ENCODE measurements at places on chromosomes 4 and X.

- peak; percentile 86 for DNase-seq
These were observed at the start of gene SYN1 for GRCh38 chrX:47619486-47620302. Gene SYN1, minus strand, starts transcription at chrX:47619857. Its CDS starts 129 bp downstream, at chrX:47619728.

DNA sequence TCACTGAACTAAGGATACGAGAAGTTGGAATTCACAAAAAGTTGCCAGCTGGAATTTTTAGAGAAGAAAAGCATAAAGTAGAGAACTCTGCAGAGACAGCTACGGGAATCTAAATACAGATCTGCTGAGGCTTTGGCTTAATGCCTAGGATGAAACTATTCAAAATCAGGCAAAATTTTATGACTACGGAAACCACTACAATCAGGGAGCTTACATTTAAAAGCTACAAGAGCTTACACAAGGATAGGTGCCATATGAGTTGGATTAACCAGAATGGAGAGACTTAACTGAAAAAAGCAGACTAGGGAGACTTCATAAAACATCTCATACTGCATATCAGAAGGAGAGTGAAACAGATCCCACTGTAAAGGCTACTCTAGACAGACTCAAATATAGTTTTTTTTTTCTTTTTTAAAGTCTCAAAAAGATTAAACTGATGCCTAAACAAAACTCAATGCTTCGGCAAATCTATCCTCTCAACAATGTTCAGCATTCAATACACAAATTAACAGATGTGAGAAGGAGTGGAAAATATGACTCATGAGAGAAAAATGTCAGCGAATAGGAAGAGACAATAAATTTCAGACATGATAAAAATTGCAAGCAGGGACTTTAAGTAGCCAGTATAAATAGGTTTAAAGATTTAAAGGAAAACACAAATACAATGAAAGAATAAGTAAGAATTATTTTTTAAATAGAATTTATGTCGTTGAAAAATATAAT is 586.1 kb downstream of the FSTL5 start:
- no peak for DNase-seq

GRCh38 chr4:40629401-40630334 is at the start of gene RBM47:
Gene RBM47, minus strand, starts transcription at chr4:40629864. Its CDS starts 190,971 bp downstream, at chr4:40438893.
- peak; percentile 59 for DNase-seq

DNA sequence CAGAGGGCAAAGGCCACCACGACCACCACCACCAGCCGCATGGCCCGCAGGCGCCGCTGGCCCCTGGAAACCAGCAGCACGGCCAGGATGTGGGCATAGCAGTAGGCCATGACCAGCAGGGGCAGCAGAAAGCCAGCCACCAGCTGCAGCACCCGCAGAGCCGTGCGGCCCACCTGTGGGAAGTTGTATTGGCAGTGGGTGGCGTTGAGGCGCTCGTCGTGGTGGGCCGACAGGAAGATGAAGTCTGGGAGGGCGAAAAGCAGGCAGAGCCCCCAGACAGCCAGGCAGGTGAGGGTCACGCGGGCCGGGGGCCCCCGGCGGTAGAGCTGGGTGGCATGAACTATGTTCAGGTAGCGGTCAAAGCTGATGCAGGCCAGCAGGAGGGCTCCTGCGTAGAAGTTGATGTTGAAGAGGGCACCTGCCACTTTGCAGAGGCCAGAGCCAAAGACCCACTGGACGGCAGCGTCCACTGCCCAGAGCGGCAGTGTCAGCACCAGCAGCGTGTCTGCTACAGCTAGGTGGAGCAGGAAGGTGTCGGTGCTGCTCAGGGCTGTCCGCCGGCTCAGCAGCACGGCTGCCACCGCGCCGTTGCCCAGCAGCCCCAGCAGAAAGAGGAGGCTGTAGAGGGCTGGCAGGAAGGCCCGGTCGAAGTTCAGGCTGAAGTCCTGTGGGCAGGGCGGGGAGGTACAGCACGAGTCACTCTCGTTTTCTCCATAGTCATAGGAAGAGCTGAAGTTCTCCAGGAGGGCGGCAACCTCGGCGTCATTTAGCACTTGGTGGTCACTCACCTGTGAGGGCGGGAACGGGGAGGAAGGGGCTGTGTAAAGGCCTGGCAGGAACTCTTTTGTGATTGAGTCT is 1.4 kb downstream of the CXCR3 start:
- no peak for DNase-seq

DNA sequence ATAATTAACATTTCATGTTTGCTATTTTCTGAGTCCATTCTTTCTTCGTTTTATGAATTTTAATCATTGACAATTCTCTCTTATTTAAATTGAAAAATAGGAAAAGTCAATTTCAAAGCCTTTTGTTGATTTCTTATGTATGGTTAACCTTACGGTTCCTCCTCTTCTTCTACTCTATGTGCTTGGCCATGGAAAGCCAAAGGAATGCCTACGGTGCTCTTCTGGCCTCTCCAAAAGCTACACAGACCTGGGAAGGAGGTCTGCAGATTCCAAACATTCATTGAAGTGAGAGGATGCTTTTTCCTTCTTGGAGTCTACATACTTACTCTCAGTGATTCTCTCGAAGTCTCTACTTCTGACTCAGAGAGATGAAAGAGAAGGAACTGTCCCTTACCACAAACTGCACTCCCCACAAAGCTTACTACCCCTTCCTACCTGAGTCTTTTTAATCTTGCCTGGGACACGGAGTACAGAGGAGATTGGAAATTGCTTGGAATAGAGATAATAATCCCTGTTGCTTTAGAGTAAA is 863.1 kb upstream of the FTHL17 start:
- no peak for DNase-seq

DNA sequence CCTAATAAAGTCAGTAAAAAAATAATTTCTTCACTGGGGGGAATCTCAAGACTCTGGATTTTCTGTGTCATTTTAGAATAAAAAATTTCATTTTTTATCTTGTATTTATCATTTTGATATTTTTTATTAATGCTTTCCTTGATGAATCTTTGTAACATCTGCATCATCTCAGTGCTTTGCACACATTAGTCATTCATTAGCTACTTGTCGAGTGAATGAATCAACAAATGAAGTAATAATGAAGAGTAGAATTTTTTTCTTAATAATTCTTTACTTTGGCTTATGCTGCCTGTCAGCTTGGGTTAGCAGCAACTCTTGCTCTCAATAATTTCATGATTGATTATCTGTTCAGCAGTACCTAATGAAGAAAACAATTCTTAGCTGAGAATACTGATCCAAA is 530.8 kb downstream of the GRXCR1 start:
- DNase-seq = no peak

GRCh38 chr4:4666187-4666586 is 124.3 kb upstream of the STX18 start:
- no peak for DNase-seq

DNA sequence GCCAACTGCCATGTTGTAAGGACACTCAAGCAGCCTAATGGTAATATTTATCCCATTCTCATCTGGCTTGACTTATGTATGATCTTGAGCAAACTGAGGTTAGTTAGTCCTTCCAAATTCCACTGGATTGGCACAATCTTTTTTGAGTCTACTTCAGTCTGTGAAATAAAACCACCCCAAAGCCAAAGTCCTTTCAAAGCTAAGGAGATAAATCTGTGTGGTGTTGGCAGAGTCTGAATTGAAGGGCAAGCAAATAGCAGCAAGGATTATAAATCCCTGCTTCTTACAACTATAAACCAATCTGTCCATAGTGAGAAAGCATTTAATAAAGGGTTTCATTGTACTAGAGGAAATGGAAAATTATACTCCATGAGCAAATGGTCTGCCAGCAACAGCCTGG is 233.9 kb upstream of the GLRA2 start:
- DNase-seq = no peak

- DNase-seq = no peak
These were observed 47.3 kb upstream of the PPARGC1A start for GRCh38 chr4:23937173-23937572.

- no peak for DNase-seq
These were observed 31.9 kb downstream of the NSG1 start for GRCh38 chr4:4418676-4419390.

DNA sequence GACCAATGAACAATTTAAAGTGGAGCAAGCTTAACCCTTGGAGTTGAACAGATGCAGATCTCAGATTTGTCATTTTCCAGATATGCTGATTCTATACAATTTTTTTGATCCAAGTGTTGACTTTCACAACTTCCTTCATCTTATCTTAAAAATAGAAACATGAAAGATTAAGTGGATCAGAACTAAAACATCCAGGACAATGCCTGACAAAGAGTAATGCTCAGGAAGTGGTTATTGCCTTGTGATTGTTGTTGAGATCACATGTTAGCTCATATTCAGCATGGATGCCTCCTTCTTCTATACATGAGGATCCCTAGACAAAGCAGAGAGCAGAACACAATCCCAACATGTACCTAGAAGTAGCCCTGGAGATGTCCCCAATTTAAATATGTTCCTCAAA is 160.9 kb downstream of the PPARGC1A start:
- DNase-seq = no peak

DNA sequence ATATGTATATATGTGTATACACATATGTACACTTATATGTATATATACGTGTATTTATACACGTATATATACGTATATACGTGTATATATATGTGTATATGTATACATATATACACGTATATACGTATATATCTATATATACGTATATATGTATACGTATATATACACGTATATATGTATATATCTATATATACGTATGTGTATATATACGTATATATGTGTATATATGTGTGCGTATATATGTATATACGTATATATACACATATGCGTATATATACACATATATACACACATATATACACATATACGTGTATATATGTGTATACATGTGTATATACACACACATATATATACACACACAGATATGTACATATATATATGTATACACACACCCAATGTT is 348.0 kb upstream of the LCORL start:
- DNase-seq = no peak

- DNase-seq = peak; percentile 2
These were observed 204.9 kb downstream of the SMARCA1 start for GRCh38 chrX:129318375-129318774.

DNA sequence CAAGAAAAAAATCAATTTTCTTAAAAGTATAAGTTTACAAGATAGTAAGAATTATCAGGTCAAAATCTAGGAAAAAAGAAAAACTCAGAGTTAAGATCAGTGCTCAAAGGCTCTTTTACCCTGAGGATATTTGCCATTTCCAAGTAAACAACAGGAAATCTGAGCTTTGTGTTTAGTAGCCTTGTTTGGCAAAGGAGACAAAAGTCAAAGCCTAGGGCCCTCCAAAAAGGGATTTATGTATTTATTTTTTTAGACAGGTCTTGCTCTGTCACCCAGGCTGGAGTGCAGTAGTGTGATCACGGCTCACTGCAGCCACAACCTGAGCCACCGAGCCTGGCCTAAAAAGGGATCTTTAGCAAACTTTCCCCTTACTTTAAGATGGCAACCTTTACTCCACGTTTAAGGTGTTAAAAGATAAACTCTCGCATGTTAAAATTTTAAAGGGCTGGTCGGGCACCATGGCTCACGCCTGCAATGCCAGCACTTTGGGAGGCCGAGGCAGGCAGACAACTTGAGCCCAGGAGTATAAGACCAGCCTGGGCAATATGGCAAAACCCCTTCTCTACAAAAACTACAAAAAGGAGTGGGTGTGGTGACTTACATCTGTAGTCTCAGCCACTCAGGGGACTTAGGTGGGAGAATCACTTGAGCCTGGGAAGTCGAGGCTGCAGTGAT is 21.3 kb upstream of the OPHN1 start:
- DNase-seq = no peak

DNA sequence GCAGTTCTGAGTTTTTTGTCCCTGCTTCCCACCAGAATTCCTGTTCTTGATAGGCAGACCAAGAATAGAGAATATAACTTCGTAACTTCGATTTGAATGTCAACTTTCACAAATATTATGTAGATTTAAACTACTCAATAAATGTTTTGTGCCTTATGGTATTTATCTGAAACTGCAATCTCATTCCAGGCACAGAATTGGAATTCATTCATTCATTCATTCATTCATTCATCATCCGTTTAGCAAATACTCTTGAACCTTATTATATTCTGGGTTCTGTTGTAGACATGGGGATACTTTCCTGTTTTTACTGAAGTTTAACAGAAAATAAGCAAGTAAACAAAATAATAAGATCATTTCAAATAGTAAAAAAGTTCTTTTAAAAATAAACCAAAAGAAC is 324.4 kb downstream of the UNC5C start:
- no peak for DNase-seq

DNA sequence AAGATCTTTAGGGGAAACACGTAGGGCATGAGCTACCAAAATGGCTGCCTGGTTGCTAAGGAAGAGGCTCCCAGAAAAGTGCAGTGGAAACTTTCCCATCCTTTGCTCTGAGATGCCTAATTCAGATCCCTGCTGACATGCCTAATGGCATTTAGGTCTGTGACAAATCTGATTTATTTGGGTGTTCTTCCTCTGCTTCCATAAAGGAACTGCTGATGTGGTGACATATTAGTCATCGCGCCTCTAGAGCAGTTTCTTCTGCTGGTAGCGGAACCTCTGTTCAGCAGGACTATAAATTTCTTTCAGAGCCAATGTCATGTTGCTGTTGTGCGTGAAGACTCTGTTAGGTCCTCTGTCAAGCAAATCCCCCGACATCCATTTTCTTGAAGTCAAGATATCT is 310.0 kb downstream of the PDHA2 start:
- no peak for DNase-seq

DNA sequence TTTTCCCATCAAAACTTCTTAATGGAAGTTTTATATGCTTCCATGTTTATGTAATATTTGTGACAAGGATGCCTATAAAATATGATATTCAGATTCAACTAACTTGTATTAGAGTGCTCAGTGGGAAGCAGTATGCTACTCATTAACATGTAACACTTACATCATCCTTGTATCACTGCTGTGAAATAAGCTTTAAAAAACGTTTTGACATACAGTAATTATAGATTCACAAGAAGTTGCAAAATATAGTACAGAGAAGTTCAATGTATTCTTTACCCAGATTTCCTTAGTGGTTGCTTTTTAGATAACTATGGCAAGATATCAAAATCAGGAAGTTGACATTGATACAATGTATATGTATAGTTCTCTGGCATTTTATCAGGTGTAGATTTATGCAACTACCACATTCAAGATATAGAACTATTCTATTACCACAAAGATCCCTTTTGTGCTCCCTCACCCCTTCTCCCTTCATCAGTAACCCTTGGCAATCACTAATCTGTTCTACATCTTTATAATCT is 56.3 kb downstream of the DTHD1 start:
- DNase-seq = no peak

DNA sequence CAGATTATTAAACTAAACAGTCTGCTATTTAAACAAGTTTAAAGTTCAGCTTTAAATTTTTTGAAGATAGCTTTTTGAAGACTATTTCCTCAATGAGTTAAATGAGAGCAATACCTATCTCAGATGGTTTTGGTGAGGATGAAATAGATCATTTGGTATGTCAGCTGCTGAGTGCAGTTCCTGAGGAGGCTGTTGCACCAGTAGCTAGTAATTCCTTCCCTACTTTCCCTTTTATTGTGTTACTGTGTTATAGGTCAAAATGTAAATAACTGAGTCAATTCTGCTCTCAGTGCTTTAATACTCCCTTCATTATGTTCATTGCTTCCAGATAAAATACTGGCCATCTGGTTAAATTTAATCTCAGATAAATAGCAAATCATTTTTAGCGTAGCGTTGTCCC is 48.6 kb downstream of the BMPR1B start:
- no peak for DNase-seq

GRCh38 chr4:101693842-101694398 is 96.6 kb upstream of the BANK1 start:
- no peak for DNase-seq

Data from Ammon's horn (tissue), 1 donor.